A673 (cell line): ENCODE measurements at places on chromosomes 7 and 10. TPM values are rescaled to one million over a fixed set of nuclear protein-coding genes. Genes with fewer than 3 reads are reported as not detected.

GRCh38 chr10:121792198-121792597 lies 135.6 kb downstream of the ATE1 start:
- no peaks in the 10 kb centered on the region for H3K27me3 ChIP-seq
- DNase-seq: no peak
- no peak overlapping the region for H3K4me3 ChIP-seq
- H3K36me3 ChIP-seq: no peaks in the 10 kb centered on the region

The LRRC61 gene
- total RNA-seq: 48.1 and 48.5 TPM in 2 replicates

The TDRD1 gene
- not detected in 2 replicates for total RNA-seq

- H3K4me3 ChIP-seq: no peak overlapping the region
- no peak overlapping the region for H3K27ac ChIP-seq
- DNase-seq: no peak
- H3K27me3 ChIP-seq: no peaks in the 10 kb centered on the region
Measured at GRCh38 chr7:147595042-147595441, 995.5 kb upstream of the C7orf33 start.

DNA sequence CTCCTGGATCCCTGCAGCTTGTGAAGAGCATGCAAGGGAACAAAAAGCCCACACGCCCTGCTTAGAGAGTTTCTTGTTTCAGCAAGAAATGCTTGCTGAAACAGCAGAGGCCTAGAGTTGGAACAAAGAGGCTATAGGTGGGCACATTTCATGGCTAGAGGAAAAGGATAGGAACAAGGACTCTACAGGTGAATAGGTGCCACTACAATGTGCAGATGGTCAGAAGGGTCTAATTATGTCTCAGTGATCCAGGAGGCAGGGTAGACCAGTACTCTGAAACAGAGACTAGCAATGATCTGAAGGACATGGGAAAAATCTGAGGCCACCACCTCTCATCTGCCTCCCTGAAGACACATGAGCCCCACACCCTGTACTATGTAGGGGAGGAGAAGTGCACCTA lies 609.0 kb downstream of the REEP3 start:
- H3K27ac ChIP-seq: no peak overlapping the region
- H3K4me1 ChIP-seq: no peaks in the 10 kb centered on the region
- DNase-seq: no peak
- no peak overlapping the region for H3K4me3 ChIP-seq
- H3K27me3 ChIP-seq: peaks cover 13% of the 10 kb centered on the region

DNA sequence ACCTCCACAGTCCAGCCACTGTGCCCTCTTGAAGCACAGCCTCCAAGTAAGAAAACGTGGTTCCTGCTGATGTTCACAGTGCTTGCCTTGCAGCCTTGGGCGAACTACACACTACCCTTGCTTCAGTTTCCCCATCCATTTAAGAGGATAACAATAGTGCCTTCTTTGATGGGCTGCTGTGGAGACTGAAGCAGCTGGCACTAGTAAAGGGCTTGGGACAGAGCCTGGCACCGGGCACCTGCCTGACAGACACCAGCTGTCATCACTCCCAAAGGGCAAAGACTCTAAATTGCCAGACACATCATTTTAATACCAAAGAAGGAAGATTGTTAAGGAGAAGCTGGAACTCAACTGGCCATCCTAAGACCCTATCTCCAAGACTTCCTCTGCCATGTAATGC lies 3.1 kb upstream of the C10orf90 start:
- H3K4me3 ChIP-seq: no peak overlapping the region
- H3K36me3 ChIP-seq: no peaks in the 10 kb centered on the region
- H3K27ac ChIP-seq: no peak overlapping the region
- no peak for DNase-seq

The CYP3A4 gene
- total RNA-seq: not detected in 2 replicates

DNA sequence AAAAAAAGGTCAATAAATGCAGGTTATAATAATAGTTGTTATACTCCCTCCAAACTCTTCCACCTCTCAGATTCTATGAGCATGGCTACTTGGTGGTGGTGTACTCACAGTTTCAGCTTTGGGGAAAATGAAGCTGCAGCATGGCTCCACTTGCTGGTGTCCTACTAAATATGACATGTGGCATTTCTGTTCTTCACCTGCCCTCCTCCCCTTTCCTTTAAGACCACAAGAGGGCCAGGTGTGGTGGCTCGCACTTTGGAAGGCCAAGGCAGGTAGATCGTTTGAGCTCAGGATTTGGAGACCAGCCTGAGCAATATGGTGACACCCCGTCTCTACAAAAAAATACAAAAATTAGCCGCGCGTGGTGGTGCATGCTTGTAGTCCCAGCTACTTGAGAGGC lies 101.1 kb downstream of the SLC37A3 start:
- no peaks in the 10 kb centered on the region for H3K36me3 ChIP-seq
- no peak overlapping the region for H3K4me3 ChIP-seq
- no peak for DNase-seq
- no peaks in the 10 kb centered on the region for H3K4me1 ChIP-seq
- H3K27ac ChIP-seq: no peak overlapping the region

DNA sequence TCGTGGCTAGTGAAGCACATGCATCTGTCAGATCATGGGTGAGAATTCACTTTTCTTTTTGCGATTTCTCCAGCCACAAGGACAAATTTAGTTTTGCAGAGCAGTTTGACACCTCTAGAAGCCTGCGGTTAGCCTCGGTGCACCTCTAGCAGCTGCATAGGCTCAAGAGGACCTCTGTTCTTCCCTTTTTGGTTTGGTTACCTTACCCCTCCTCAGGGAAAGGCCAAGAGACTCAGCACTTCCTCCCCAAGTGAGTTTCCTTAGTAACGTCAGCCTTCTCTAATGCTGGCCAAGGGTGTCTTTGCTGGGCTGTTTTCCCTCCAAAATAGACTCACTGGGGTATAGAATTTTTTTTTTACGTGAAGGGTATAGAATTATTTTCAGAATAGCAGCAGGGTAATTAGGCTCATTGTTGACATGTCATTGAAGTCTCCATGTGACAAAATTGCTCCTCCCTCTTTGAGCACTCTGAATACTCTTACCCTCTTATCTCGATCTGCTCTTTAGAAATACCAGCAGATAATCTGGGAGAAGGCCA lies 97.8 kb downstream of the AUTS2 start:
- H3K4me1 ChIP-seq: peaks cover 10% of the 10 kb centered on the region
- no peak overlapping the region for H3K27ac ChIP-seq
- H3K27me3 ChIP-seq: no peaks in the 10 kb centered on the region
- no peak overlapping the region for H3K4me3 ChIP-seq
- no peak for DNase-seq
- no peaks in the 10 kb centered on the region for H3K36me3 ChIP-seq

- H3K36me3 ChIP-seq: no peaks in the 10 kb centered on the region
- DNase-seq: peak; percentile 22
- peaks cover 12% of the 10 kb centered on the region for H3K4me1 ChIP-seq
- no peak overlapping the region for H3K4me3 ChIP-seq
Measured at GRCh38 chr7:90520484-90520883, 51.0 kb downstream of the PTTG1IP2 start.

GRCh38 chr7:33832271-33832721 lies 73.0 kb upstream of the BMPER start:
- H3K4me3 ChIP-seq: no peak overlapping the region
- H3K36me3 ChIP-seq: no peaks in the 10 kb centered on the region
- H3K27ac ChIP-seq: no peak overlapping the region
